ENCODE measurements at places on chromosomes 16 and 17.

DNA sequence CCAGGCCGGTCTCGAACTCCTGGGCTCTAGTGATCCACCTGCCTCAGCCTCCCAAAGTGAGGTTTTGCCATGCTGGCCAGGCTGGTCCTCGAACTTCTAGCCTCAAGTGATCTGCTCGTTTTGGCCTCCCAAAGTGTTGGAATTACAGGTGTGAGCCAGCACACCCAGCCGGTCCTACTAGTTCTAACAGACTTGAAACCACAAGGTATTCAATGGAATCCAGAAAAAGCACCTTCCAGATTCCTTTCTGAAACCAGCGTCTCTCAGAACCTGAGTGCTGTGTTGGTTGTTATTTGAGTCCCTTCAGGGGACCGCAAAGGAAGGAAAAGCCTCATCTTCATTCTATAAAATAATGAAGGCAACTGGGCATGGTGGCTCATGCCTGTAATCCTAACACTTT lies 4.1 kb downstream of the KRABD2 start:
- no peak for DNase-seq

DNA sequence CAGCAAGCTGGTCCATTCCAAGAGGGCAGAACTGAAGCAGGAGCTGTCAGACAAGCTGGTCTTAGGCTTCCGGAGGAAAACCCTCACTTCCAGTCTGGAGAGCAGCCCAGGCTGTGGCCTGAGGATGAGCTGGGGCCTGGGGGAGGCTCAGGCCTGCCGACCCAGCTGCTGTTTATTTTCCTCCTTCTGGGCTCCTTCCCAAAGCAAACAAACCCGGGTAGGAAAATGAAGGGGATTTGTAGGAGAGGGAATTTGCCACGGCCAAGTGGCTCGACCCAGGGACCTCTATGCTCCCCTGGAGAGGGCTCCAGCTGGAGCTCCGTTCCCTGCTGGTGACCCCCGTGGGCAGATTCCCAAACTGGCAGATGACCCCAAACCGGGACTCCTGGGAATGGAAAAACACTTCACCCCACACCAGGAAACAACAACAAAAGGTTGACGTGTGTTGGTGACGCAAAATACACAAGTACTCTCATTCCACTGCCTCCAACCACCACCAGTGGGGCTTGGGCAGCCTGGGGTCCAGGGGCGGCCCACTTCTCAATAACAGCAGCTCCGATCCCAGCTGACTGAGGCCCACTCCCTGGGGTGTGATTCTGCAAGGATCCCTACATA lies 8.8 kb downstream of the JUP start:
- no peak for DNase-seq

DNA sequence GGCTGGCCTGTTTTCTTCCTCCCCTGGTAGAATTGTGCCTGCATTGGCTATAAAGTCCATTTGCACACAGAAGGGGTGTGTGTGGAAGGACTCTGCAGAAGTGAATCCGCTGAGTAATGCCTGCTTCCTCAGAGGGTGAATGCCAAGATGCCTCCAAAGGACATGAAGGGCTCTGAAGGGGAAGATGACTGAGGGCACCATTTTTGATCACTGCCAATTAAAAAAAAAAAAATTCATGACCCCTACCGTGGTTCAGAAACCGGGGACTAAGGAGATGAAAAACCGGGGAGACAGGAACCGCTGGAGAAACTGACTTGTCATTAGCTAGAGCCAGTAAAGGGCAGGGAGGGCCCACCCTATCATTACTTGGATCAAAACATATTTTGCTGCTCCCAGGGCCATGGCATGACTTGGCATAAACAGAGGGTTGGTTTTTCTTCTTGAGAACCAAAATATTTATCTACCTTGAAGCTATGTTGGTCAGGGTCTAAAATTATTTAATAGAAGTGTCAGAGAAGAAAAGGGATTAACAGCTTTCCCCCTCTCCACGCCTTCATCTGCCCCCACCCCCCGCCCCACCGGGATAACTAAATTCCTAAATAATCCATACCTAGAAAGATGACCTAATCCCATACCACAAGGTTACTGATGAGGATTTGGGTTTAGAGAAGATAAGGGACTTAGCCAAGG lies 3.6 kb upstream of the USP7 start:
- DNase-seq = no peak

DNA sequence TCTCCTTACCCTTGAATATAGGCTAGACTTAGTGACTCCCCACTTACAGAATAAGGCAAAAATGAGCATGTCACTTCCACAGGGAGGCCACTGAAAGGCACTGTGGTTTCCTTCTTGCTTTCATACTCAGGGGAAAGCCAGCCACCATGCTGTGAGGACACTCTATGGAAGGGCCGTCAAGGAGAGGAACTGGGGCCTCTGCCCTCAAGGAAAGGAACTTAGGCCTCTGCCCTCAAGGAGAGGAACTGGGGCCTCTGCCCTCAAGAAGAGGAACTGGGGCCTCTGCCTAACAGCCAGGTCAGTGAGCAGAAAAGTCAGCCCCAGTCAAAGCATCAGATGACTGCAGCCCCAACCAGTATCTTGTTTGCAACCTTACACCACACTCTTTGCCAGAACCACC lies 30.1 kb downstream of the VPS35 start:
- no peak for DNase-seq

DNA sequence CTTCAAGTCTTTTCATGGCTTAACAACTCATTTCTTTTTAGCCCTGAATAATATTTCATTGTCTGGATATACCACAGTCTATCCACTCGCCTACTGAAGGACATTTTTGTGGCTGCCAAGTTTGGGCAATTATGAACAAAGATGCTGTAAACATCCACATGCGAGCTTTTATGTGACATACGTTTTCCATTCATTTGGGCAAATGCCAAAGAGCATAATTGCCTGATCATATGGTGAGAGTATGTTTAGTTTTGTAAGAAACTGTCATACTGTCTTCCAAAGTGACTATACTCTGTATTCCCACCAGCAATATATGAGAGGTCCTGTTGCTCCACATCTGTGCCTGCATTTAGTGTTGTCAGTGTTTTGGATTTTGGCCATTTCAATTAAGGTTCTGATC lies 81.3 kb downstream of the ELAC2 start:
- no peak for DNase-seq

- peak; percentile 40 for DNase-seq
Measured at GRCh38 chr16:4506450-4506849, 30.3 kb downstream of the HMOX2 start.

DNA sequence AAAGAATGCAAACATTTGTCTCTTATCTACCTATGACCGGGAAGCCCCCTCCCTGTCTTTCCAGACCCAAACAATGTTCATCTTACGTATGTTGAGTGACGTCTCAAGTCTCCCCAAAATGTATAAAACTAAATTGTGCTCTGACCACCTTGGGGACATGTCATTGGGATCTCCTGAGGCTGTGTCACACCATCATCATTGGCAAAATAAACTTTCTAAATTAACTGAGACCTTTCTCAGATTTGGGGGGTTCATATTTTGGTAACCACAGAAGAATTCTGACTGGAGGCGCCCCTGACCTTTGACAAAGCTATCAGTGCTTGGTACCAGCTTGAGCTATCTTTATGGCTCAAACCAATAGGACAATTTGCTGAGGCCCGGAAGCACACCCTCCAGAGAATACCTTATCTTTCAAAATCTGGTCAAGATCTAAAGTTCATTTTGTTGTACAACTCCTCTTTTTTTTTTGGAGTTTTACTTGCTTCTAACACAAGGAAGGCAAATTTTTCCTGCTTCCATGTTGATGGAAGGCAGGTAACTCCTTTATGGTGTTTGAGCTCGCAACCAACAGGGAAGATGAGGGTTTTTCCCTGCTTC lies 2.5 kb upstream of the LDHD start:
- DNase-seq = no peak

GRCh38 chr16:88309908-88310265 lies 72.9 kb upstream of the ZNF469 start:
- no peak for DNase-seq

DNA sequence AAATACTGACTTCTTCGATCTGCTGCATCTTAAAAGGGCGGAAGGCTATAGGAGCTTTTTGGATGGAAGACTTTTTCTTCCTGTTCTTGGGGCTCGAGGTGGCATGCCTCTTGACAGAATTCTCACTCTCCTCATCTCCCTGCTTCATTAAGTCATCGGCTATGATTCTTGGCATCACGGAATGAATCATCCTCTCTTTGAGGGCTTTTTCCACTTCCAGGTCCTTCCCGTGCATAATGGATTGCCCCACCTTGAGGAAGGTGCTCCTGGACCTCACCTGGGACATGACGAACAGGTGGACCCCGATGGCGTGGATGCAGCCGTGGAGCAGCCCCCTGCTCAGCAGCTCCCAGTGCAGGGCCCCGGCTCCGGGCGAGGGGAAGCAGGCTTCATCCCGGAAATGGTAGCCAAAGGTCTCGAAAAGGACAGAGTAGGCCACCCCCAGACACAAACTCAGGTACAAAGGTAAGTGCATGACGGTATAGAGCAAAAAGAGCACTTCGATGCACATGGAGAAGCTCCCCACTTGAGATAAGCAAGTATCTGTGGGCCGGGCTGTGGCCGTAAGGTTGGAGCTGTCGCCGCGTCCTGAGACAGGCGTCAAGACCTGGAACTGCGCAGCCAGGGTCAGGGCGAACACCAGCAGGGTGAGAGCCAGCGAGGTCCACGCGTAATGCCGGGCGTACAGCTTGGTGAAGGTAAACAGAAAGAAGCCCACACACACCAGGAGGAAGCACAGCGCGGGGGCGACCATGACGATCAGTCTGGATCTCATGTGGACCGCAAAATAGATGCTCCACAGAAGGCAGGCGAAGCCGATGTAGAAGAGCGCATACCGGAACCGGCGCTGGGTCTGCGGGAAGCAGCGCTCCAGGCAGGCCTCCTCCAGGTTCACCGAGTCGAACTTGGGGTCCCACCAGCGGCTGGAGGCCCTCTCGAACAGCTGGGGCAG lies 1.7 kb downstream of the ADCY9 start:
- no peak for DNase-seq

DNA sequence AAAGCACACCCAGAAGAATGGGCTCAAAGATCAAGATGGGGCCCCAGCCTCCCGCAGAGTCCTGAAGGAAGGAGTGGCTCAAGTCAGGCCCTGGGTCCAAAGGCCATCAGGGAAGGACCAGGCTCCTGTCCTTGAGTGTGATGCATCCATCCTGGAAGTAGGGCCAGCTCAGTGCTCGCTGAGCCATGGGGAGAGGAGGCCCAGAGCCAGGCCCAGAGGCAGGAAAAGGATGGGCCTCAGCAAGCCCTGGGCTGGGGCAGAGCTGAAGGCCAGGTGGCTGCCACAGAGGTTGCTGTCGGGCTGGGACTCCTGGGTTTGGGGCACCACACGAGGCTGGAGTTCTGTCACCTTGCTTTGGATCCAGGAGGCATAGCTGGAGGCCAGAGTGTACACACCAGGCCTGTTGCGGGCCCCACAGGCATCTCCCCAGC lies 3.7 kb downstream of the PRSS8 start:
- no peak for DNase-seq

GRCh38 chr16:30406795-30407101 lies 658 bp upstream of the ZNF771 start:
- DNase-seq = no peak

- no peak for DNase-seq
Measured at GRCh38 chr17:6868582-6868981, 37.1 kb upstream of the TEKT1 start.

DNA sequence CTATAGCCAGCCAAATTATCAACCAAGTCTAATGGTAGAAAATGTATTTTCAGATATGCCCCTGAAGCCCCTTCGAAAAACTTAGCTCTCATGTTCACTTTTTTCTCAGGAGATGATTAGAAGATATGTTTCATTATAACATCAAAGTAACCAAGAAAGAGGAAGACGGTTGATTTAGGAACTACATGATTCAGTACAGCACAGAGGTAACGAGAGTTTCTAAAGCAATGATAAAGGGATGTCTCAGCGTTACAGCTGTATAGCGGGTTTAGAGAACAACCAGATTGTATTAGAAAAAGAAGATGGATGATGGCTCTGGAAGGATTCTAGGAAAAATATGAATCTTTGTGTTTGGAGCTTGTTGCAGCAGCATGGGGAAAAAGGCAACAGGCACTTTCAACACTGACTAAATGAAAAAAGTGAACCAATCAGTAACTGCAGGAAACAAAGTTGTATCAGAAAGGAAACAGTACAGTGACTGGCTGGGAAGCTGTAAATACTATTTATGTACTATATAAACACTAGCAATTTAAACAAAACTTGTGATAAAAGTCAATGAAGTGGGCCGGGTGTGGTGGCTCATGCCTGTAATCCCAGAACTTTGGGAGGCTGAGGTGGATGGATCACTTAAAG lies 21.5 kb downstream of the MBTD1 start:
- DNase-seq = no peak

GRCh38 chr16:83365166-83365565 lies 442.6 kb upstream of the HSBP1 start:
- no peak for DNase-seq

DNA sequence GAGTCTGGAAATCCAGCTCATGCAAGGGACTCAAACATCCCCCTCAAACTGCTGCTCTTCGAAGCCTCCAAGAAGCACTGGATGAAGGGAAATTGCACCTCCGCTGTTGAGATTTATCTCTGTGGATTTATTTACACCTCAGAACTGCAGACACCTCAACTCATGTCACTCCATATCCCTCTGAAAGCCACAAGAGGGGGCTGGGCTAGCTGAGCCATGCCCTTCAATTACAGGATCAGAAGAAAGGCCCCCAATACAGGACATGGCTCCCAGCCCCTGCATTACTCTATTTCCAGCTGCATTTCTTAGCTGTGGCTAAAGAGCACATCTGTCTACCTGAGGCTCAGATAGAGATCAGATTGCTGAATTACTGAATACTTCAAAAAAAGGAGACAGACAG lies 103.1 kb upstream of the DYNLRB2 start:
- no peak for DNase-seq

DNA sequence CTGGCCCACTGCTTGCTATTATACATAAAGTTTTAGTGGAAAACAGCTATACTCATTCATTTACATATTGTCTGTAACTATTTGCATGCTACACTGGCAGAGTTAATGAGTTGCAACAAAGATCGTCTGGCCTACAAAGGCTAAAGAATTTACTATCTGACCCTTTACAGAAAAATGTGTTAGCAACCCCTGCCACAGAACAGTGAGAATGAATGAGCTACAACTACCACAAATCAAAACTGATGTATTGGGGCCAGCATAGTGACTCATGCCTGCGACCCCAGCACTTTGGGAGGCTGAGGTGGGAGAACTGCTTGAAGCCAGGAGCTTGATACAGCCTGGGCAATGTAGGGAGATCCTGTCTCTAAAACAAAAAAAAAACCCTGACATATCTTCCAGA lies 92.7 kb downstream of the MYH11 start:
- DNase-seq = no peak

DNA sequence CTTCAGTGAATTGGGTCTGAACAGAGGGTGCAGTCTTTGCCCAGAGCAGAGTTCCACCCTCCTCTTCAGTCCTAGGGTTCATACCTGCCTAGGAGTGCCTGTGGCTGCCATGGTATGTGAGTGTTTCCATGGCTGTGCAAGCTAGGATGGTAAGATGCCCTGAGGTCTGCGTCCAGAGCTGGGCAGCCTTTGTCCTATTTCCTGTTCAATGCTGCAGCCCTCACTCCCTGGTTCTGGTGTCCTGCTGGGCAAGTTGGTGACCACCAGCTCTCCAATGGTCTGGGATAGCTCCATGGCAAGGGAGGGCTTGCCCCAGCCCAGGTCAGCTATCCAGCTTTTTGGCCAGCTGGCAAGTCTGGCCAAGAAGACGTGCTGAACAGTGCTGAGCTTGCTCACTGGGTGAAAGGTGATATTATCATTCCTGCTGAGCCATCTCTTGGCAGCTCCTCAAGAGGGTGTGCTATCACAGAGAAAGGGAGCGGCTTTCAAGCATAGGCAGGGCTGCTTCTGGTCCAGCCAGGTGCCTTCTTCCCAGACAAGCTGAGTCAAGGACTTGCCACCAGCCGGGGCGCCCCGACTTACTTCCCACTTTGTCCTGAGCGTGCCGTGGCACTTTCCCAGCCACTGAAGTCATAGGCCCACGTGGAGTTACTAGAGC lies 13.0 kb upstream of the NFATC3 start:
- DNase-seq = no peak

GRCh38 chr17:50661795-50662391 lies 27.2 kb downstream of the ABCC3 start:
- peak; percentile 11 for DNase-seq
